Glutamatergic neuron (in vitro differentiated cells): ENCODE measurements at places on chromosomes 11 and 22.

GRCh38 chr11:44277196-44278090 is 32.5 kb downstream of the ALX4 start:
- no peak for DNase-seq

- no peak for DNase-seq
Observed at GRCh38 chr11:33237039-33237597, 20.1 kb upstream of the HIPK3 start.

- peak; percentile 66 for DNase-seq
Observed at GRCh38 chr22:23219822-23220484, 39.6 kb downstream of the BCR start.

- DNase-seq = no peak
Observed at GRCh38 chr11:64372802-64373597, 14.0 kb downstream of the RPS6KA4 start.

DNA sequence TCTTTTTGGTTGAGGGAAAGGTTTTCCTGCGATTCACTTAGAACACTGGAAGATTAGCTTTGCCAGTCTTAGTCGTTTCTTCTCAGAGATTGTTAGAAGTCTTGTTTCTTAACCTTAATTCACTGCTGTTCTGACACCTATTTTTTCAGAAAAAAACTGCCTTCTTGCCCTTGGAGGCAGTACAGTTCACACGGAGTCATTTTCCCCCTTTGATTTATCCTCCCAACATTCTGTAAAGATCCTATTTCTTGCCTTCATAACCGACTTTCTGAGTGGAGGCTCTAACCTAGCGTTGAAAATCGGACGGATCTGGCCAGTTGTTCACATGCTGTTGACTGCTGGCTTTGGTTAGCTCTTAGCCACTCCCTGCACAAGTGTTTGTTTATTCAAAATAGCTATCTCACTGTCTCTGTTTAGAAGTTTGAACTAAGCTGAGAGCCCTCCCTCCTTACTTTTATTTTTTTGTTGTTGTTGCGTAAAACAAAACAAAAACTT is 737 bp downstream of the BCL2L13 start:
- peak; percentile 28 for DNase-seq

DNA sequence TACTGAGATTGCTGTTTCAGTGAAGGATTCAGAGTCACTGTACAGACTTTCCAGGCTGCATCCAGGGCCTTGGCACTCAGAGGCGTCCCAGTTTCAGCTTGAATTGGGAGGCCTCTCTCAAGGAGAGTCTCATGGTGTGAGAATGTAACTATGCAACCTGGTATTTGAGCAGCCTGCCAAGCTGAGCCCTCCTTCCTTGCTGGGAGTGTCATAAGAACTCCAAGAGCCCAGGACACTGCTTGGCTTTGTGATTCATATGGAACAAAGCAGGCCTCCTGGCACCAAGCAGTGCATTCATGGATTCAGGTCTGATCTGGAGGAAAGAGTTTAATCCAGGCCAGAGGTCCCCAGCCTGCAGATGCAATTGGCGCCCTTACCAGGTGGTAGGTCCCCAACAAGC is 171.7 kb downstream of the DBX1 start:
- no peak for DNase-seq

DNA sequence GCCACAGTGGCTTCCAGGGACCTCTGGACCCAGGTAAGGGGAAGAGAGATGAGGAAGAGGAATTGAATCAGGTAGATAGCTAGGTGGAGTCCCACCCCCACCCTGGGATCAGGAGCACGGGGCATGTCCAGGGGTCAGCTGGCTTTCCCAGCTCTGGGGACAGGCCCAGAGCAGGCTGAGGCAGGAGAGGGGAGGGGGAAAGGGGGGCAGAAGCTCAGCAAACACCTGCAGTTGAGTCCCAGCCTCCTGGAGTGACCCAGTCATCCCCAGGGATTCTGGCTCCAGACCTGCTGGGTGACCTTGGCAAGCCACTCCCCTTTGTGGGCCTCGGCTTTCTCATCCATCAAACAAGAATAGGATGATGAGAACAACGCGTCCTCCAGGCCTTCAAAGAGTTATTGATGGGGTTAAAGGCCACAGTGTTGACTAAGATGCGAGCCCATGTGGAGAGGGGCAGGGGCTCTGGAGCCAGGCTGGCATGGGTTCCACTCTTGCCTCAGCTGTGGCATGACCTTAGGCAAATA is 16.0 kb downstream of the STARD10 start:
- DNase-seq = no peak

GRCh38 chr11:76793391-76794291 is 10.5 kb downstream of the TSKU start:
- DNase-seq = no peak

- peak; percentile 52 for DNase-seq
Observed at GRCh38 chr22:49966774-49967705, 6.5 kb downstream of the PIM3 start.

GRCh38 chr11:108111126-108111525 is 10.2 kb upstream of the ACAT1 start:
- DNase-seq = no peak

DNA sequence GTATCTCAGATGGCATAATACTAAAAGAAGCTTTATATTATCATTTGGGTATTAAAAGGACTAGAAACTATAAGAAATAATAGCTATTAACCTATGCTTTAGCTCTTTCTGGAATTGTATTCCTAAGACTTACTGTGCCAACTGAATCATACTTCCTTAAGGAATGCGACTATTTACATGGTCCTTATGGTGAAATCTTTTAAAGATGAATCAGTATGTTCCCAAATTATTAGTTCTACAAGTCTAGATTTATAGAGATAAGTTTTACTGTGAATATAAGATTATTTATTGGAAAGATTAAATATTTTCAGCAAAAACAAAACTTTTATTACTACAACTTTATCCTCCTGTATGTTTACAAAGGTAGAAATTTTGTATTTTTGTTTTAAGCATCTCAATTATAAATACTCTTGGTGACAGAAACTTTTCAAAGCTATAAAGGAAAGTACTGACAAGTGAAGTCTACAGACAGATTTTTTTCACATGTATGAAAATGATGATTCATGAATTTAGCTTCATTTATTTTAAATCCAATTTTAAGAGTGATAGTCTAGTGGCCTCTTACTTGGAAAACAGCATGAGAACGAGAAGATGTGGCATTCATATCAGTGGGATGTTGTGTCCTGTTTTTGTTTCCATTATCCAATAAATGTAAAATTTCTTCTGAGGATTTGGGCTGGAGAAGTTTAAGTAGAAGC is 17.8 kb downstream of the KIF18A start:
- no peak for DNase-seq

- no peak for DNase-seq
Observed at GRCh38 chr11:57419146-57419545, 7.8 kb downstream of the SLC43A3 start.

DNA sequence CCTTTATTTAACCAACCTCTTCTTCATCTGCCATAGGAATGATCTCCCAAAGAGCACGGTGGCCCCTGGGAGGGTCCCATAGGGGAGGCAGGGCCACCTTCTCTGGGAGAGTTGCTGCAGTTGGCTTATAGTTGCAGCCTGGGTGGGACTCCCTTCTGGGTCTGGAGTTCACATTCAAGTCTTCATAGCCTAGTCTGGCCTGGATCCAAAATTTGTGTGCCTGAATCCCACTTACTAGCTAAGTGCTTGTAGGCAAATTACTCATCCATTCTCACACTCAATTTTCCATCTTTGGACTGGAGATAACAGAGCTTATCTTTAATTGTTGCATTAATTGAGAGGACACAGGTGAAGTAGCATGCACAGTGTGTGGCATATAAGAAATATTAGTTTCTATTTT is 163.6 kb downstream of the GRIK4 start:
- no peak for DNase-seq

DNA sequence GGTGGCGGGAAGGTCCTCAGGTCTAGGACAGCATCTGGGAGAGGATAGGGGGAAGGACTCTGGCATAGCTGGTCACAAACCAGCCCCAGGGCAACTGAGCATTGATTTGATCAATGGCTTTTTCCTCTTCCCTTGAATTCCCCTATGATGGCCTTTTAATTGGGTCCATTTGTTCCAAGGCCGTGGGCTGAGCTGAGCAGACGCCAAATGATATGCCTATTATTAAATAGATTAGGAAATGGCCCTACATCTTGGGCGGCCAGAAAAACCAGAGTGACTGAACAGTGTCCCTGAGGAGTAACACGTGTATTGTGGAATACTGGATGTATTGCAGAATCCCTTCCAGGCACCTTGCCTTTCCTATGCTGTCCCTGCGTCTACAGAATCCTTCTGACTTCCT is 26.7 kb upstream of the P2RY6 start:
- no peak for DNase-seq

DNA sequence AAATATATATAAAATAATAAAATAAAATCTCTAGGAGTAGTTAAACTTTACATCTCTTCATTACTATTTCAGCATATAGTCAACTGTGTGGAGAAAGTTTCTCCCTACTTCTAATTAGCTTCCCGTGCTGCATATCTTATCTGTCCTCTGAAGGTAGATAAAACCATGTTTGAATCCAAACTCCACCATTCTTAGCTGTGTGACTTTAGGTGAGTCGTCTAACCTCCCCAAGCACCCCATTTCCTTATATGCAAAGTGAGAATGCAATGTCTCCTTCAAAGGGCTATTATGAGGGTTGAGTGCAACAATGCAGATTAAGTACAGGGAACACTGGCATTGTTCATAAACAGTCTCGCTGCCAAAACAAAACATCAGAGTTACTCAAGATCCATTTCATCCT is 80.8 kb upstream of the DRD2 start:
- no peak for DNase-seq

GRCh38 chr22:39493759-39494158 is 8.3 kb upstream of the MIEF1 start:
- no peak for DNase-seq

- no peak for DNase-seq
Observed at GRCh38 chr22:19656541-19657251, 57.6 kb upstream of the SEPTIN5 start.

DNA sequence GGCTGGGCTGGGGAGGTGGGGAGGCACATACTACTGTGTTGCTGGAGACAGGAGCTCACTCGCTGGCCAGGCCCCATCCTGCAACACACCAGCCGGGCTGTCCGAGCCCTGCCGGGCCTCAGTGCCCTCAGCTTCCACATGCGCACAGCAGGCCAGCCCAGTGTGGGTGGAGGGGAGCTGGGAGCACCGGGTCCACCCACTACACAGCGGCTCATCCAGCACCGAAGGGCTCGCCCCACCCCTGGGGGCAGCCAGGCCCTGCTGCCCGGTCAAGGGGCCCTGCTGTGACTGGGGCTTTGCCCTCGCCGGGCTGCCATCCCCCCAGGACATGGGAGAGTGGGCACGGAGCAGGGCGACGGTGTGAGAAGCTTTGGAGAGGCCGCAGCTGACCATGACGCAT is 9.3 kb downstream of the TTLL8 start:
- no peak for DNase-seq

- no peak for DNase-seq
Observed at GRCh38 chr11:125157118-125157733, 7.3 kb upstream of the PKNOX2 start.

- DNase-seq = no peak
Observed at GRCh38 chr22:48456449-48456848, 1371.2 kb downstream of the BRD1 start.
